ENCODE measurements at places on chromosomes 5 and 9. TPM values are rescaled to one million over a fixed set of nuclear protein-coding genes. Genes with fewer than 3 reads are reported as not detected.

The FAM221B gene
- not detected for total RNA-seq

The ACTBL2 gene
- 0.13 TPM for total RNA-seq

The PCDH12 gene
- 5.9 TPM for total RNA-seq

The GABRA1 gene
- not detected for total RNA-seq

The CCDC192 gene
- 0.94 TPM for total RNA-seq

The SOX30 gene
- total RNA-seq: 0.16 TPM

The RGS7BP gene
- total RNA-seq: 3.4 TPM

The PCDHAC2 gene
- total RNA-seq: 15.4 TPM

The BSPRY gene
- 0.31 TPM for total RNA-seq

The TRUB2 gene
- 5.1 TPM for total RNA-seq

The SLC35D2 gene
- total RNA-seq: 39.3 TPM

The CEL gene
- 0.35 TPM for total RNA-seq

The PDE6A gene
- not detected for total RNA-seq

The CACNA1B gene
- 0.04 TPM for total RNA-seq

The DMAC1 gene
- total RNA-seq: 12.8 TPM

The RAB3C gene
- total RNA-seq: 3.5 TPM

The HACD4 gene
- 17.7 TPM for total RNA-seq

The MARCHF3 gene
- 9.2 TPM for total RNA-seq

The CTNND2 gene
- 2.0 TPM for total RNA-seq

The PRRX2 gene
- 0.93 TPM for total RNA-seq

The FAM200C gene
- 9.5 TPM for total RNA-seq

The MOB3B gene
- 12.1 TPM for total RNA-seq

The IL4 gene
- total RNA-seq: not detected

The NPR3 gene
- total RNA-seq: 1.1 TPM

The HAUS6 gene
- 10.1 TPM for total RNA-seq

The SELENOP gene
- total RNA-seq: 131 TPM

The ADAMTS2 gene
- 14.8 TPM for total RNA-seq

The SPINK13 gene
- total RNA-seq: not detected

The ADAMTS16 gene
- 0.94 TPM for total RNA-seq

The NUTM2F gene
- total RNA-seq: not detected

The REEP2 gene
- 32.0 TPM for total RNA-seq

The CFAP90 gene
- total RNA-seq: not detected

The MSX2 gene
- total RNA-seq: 2.6 TPM

The SARDH gene
- 0.62 TPM for total RNA-seq

The CDH18 gene
- total RNA-seq: not detected

The TOR4A gene
- total RNA-seq: 4.7 TPM

The TSSK1B gene
- not detected for total RNA-seq

The IRX4 gene
- not detected for total RNA-seq

The PKD2L2 gene
- total RNA-seq: 0.15 TPM

The SCGB3A1 gene
- not detected for total RNA-seq
